ENCODE measurements at places on chromosomes 2 and 18.
A peak's percentile ranks its signal among the peaks of the same experiment; 100 is the strongest.

DNA sequence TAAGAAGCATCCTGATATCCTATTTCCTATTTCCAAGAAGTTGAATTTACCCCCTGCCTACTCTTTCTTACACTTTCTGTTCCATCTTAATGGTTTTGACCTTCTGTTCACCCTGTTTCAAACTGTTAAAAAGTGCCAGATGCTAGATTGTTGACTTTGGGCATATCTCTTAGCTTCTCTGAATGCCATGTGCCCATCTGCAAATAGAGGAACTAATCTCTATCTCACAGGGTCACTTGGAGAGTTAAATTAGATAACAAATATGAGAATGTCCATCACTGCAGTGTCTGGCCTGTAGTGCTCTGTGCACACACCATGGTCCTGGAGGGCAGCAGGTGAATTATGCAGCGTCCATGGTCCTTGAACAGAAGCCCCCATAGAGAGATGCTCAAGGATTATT lies 83.8 kb downstream of the LRATD1 start:
- H3K4me3 ChIP-seq: no peak overlapping the region
- H3K4me1 ChIP-seq: no peaks in the 10 kb centered on the region
- H3K27me3 ChIP-seq: no peaks in the 10 kb centered on the region
- H3K27ac ChIP-seq: no peak overlapping the region
- no peaks in the 10 kb centered on the region for H3K36me3 ChIP-seq
- no peak for DNase-seq

DNA sequence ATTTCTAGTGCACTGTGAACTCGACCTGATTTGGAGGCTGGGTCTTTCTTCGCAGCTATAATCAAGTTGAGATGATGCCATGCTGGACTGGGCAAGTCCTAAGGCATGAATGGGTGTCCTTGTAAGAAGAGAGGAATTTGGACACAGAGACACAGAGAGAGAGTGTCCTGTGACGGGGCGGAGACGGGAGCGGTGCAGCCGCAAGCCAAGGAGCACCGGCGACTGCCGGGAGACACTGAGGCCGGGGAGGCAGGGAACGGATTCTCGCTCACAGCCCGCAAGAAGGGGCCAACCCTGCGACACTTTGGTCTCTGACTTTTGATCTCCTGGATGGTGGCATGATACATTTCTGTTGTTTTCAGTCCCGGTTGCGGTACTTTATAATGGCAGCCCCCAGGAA lies 22.4 kb upstream of the MBP start:
- no peak overlapping the region for H3K27ac ChIP-seq
- H3K36me3 ChIP-seq: no peaks in the 10 kb centered on the region
- H3K4me3 ChIP-seq: no peak overlapping the region
- peaks cover 9% of the 10 kb centered on the region for H3K27me3 ChIP-seq
- no peak for DNase-seq

DNA sequence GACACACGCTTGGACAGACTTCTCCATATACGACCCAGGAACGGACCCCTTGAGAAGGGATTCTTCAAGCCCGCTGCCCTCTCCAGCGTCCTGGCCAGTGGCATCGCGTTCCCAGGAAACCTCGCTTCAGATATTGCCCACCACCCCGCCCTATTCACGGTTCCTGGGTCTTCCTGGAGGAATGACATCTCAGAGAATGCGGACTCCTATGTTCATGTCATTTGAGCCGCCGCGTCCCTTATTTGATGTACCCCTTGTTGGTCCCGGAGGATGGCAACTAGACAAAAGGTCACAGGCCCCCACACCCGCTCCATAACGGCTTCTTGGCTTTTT lies 588 bp upstream of the CCDC93 start:
- H3K27me3 ChIP-seq: no peaks in the 10 kb centered on the region
- H3K36me3 ChIP-seq: peaks cover 13% of the 10 kb centered on the region
- peak overlapping the region; percentile 94 for H3K27ac ChIP-seq

- peak overlapping the region; percentile 93 for H3K27ac ChIP-seq
- H3K36me3 ChIP-seq: peaks cover 31% of the 10 kb centered on the region
- H3K27me3 ChIP-seq: peaks cover 1% of the 10 kb centered on the region
- H3K4me3 ChIP-seq: peak overlapping the region; percentile 92
- peak; percentile 38 for DNase-seq
- peaks cover 43% of the 10 kb centered on the region for H3K4me1 ChIP-seq
Observed at GRCh38 chr2:86623043-86623493, 597 bp downstream of the RNF103 start.

Measured in effector memory CD8-positive, alpha-beta T cell (primary cell).